H1 (cell line): ENCODE measurements at places on chromosomes 16 and 17. TPM values are rescaled to one million over a fixed set of nuclear protein-coding genes. Genes with fewer than 3 reads are reported as not detected.

DNA sequence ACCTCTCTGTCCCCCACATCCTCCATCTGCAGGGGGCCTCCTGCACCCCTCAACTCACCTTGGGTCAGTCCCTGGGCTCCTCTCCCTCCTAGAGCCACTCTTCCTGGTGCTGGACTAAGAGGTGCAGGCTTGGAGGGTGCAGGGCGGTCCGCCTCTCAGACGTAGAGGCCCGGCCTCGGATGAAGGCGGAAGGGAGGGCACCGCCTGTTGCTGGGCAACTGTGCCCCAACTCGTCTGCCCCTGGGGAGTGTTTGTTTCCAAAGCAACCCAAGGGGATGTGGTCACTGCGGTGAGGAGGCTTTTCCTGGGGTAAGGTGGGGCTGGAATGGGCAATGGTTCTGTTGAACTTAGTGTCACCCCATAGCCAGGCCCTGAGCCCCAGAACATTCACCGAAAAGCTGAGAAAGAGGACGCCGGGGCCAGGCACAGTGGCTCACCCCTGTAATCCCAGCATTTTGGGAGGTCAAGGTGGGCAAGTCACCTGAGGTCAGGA, at the start of gene C16orf54:
TSS of gene C16orf54 (minus strand) at position 138 of the 493 bp plus-strand sequence. CDS start 1,039 bp downstream, outside the sequence.
- DNase-seq: peak; percentile 65

RAB11FIP4 gene
- 53.2 and 60.5 TPM in 2 replicates for total RNA-seq

- DNase-seq: no peak
These were observed 6.9 kb upstream of the EFTUD2 start for GRCh38 chr17:44906010-44906646.

MT4 gene
- not detected in 2 replicates for total RNA-seq

DNA sequence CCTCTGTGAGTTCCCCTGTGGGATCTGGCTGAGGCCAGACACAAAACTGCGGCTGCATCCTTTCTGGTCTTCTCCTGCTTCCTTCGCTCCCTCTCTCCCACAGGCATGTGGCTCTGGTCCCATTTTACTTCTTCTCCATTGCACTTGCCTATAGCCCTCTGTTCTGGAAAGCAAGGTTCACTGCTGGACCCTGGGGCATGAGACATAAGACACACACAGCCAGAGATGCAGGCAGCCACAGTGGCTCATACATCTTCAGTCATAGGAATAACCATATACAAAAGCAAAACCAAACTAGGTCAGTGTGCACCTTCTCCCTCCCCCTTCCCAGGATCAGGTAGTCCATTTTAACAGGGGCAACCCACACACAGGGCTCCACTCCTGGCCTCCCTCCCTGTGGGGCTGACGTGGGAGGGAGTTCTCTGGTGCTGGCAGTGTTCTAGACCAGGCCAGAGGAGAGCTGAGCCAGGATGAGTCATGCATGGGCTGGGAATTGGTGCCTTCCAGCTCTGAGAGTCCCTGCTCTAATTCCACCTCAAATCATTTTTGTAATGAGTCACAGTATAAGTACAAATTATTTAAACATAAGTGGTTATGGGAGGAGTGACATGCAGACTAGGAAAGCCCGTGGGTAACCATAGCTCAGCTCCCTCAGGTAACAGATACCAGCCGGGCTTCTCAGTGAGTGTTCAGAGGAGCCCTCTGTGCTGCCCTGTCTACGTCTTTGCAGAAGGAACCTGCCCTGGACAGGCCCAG, 58.0 kb downstream of the ASIC2 start:
- DNase-seq: no peak

DNA sequence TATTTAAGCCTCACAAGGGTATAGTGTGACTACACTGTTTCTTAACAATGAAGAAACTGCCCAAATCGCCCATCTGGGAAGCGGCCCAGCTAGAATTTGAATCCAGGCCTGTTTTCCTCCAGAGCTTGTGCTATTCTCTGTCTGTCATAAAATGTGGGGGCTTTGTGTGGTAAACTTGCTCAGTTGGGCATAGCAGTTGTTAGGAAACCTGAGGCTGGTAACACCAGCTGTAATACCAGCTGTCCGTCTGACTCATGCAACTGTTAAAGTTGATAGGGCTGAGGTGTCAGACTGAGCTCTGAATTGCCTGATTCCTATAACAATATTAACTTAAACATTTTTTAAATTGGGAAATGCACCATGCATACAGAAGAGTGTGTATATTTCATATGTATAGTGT, 9.3 kb downstream of the NOD2 start:
- no peak for DNase-seq

- no peak for DNase-seq
These were observed 81.4 kb upstream of the DYNLRB2 start for GRCh38 chr16:80459331-80459777.
